ENCODE measurements at places on chromosomes 2 and 18.

GRCh38 chr2:191030521-191031154 lies 16.7 kb upstream of the STAT1 start:
- no peak for DNase-seq

DNA sequence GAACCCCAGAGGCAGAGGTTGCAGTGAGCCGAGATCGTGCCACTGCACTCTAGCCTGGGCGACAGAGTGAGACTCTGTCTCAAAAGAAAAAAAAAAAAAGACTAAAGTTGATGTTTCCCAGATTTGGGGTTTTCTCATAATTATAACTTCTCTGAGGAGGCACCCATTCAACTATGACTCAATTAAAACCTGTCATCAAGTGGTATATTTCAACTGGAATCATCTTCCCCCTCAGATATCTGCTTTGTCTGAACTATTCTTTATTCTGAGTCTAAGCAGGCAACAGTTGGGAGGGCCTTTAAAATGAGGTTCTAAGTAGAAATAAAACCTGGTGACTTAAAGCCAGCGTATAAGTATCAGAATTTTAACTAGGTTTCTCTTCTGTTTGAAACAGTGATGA lies 88.5 kb downstream of the PTRHD1 start:
- no peak for DNase-seq

DNA sequence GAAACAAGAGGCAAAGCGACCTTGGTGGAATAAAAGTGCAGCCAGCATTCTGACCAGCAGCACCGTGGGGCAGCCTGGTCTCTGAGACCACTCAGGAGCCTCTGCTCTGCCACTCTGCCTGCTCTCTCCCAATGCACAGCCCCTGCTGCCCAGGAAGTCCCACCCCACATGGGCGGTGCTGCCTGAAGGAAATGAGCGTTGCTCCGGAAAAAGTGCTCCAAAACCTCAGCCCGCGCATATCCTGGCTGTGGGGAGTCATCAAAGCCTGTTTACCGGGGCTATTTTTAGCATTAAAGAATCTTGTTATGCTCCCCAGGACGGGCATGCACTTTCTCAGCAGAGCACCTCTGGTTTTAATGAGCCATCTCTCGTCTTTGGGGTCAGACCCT lies 54.5 kb downstream of the EPAS1 start:
- peak; percentile 49 for DNase-seq

- no peak for DNase-seq
Measured at GRCh38 chr2:224449212-224450147, 47.6 kb upstream of the FAM124B start.

GRCh38 chr2:66456183-66457041 lies 21.5 kb downstream of the MEIS1 start:
- DNase-seq = no peak

GRCh38 chr2:181677912-181678586 lies 2.3 kb downstream of the NEUROD1 start:
- peak; percentile 12 for DNase-seq

DNA sequence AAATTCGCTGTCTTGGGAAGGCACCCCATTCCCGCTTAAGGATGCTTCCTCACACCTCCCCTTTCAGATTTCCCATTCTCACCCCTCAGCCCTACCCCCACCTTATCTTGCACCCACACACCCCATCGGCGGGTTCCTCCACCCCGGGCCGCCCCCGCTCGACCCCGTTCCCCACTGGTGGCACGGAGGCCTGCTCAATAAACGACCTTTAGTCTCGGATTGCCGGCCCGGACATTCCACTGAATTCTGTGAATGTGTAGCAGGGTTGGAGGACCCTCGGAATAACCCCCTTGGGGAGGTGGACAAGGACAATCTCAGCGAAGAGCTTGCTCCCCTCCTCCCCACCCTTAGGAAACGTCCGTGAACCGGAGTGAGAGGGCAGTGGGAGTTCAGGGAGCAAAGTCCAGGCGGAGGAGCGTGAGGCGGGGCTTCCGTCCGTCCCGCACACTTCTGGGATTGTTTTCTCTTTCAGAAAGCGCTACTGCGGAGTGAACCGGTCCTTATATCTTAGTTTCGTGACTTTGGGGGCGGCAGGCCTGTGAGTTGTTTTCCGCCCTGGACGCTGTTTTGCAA lies 2.8 kb upstream of the LBX2 start:
- DNase-seq = no peak

GRCh38 chr2:101821059-101821805 lies 123.7 kb downstream of the MAP4K4 start:
- DNase-seq = no peak

GRCh38 chr2:50863856-50864255 lies 168.1 kb downstream of the NRXN1 start:
- no peak for DNase-seq

DNA sequence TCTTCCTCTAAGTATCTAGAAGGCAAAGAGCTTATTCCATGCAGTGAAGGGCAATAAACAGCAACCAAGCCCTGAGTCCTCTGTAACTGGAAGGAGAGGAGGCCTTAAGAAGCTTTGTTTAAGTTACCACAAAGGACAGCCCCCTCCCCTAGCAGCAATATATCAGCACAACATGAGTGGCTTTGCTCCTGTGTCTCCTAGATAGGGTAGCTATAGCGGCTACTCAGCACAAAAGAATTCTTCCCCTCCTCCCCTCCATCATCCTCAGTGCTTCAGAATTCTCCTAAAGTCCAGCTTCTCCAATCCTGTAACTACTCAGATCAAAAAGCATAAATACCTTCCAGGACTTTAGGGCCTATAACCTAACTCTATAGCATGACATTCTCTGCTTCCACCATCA lies 16.5 kb downstream of the SUMO1 start:
- DNase-seq = no peak

DNA sequence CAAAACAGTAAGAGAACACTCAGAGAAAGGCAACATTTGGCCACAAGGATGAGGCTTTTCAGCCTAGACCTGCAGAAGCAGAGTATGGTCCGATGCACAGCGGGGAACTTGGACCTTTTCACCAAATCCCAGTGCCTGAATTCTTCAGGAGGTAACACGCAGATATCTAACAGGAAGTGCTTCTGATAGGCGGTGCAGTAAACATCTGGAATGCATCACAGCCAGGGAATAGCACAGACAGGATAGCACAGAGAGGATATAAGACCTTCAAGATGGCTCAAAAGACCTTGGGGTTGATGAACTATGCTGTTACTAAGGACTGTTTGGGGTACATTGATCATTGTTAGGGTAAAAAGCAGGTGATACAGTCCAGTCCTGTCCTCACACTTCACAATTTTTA lies 1.7 kb downstream of the TMEM127 start:
- no peak for DNase-seq

DNA sequence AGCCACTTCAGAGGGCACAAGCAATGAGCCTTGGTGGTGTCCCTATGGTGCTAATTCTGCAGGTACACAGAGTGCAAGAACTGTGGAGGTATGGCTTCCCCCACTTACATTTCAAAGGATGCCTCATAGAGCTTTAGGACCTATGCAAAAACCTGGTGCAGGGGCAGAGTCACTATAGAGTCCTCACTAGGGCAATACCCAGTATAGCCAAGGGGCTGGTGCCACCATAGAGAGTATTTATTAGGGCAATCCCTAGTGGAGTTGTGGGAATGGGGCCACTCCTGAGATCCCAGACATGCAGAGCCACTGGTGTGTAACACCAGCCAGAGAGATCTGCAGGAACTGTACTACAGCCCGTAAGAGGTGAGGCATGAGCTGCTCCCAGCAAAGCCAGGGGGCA lies 312.2 kb downstream of the SLC4A3 start:
- no peak for DNase-seq

GRCh38 chr2:119794237-119794636 lies 34.5 kb downstream of the PTPN4 start:
- no peak for DNase-seq

- no peak for DNase-seq
Measured at GRCh38 chr2:223081789-223082188, 29.8 kb downstream of the KCNE4 start.

GRCh38 chr2:124875627-124876244 lies 850.6 kb downstream of the CNTNAP5 start:
- no peak for DNase-seq

- DNase-seq = no peak
Measured at GRCh38 chr2:14540015-14540414, 92.5 kb upstream of the LRATD1 start.

DNA sequence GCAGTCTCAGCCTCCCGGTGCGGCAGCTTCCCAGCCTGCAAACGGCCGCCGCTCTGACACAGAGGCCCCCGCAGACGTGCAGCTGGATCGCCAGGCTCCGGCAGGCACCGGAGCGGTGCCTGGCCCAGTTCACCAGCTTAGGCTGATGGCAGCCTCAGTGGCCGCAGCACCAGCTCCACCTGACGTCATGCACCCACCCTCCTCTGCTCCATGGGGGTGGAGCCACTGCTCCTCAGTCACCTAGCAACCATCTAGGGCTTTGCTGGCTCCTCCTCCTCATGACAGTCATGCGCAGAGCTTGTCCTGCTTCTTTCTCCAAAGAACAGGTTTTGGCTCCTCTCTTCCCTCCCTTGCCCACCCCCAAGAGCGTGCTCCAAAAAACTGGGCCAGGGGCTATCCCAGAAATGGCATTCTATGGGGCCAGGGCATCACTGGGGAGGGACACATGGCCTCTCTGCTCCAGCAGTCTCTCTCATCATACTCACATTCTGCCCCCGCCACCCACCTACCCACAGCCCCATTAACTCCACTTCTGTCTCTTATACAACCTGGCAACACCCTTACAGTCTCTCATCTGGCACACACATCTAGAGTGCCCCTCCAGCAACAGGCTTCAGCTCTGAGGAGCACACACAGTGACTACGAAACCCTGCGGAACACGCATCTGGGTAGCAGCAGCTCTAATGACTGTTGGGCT lies 5.5 kb downstream of the DCTN1 start:
- DNase-seq = no peak

DNA sequence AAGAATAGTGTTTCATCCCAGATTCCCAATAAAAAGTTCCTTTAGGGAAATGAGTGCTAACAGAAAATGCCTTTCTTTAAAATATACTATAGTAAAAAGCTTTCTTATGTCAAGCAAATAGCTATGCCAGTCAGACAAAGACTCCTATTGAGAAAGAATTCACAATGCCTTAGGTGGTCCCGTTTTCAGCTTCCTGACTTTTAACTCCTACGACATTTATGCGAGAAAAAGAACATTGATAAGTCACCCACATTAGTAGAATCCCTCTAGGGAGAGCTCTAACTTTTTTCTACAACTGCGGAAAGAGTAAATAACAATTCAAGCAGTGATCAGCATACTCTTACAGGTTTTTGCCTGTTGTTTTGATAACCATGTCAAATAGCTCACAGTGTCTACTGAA lies 750.8 kb upstream of the ACVR2A start:
- no peak for DNase-seq

DNA sequence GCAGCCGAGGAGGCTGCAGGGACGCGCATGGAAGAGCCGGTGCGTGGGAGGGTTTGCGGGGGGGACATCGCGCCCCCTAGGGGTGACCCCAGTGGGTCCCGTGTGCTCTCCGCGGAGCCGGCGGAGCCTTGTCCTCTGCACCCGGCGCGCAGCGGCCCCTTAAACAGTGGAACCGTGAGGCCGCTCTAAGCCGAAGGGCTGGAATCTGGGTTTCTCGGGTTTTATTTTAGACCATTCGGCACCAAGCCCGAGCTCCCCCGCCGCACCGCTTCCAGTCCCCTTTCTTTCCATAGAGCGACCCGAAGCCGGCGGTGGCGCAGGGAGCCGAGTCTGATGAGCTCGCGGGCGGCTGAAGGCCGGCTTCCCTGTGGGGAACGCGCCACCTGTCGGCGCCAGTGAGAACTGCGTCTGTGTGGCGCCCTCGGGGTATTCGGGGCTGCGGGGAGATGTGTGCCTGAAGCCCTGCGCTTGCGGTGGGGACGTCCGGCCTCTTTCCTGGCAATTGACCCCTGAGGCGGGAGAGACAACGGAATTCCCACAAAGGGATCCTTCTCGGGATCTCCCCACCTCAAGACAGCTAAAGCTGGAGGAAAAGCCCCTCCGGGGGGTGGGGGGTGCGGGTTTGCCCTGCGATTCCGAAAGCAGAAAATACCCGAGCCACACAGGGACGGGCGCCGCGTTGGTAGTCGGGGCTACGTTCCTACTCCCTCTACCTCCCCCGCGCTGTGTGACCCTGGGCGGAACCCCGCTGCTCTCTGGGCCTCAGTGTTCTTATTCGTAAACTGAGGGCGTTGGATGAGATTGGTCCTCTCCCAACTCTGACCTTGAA lies 8.2 kb upstream of the EN1 start:
- DNase-seq = peak; percentile 55

DNA sequence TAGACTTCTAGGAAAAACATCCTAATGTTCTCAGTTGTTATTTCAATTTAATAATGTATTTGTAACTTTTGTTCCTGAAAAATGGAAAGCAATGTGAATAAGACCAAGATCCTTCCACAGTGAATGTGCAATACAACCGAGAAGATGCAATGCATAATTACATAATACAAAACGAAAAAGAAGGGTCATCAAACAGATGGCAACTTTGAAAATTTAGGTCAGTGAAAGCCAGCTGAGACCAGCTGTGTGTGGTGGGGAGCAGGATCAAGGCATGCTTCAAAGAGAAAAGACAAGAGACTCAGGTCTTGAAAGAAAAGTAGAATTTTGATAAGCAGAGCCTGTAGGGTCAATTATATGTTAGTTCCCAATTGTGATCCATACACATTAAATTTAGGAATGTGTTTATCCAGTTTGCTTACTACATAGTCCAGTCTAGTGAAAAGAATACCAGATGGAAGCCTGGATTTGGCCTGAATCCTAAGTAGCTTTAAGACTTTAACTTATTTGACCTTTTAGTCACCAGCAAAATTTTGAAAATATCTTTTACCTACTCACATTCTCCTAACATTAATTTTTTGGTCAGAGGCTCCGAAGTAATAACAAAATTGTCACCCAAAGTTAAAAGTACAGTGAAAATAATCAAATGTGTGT lies 93.7 kb downstream of the COBLL1 start:
- DNase-seq = no peak

GRCh38 chr2:9497017-9497416 lies 22.7 kb downstream of the IAH1 start:
- DNase-seq = no peak

DNA sequence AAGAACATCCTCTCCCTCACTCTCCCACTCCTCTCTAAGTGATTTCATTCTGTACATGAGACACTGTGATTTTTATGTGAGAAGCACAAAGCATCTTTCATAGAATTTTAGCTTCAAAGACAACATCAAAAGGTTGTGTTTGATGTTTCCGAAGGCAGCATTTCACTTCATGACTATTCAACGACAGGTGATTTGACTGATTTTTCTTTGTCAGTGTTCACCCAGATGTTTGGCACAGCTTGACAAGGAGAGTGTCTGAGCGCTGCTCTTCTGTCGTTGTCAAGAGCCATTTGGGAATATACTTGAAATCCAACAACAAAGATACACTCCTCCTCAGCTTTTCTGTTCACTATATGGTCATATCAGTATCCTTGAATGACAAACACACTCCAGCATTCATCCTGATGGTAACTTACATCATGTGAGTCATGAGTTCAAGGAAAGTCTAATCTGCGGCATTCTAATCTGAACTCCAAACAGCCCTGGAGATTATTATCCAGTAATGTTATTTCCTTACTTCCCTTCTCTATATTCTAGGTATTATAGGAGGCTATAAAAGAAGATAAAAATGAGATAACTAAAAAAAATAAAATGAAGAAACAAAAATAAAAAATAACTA lies 45.9 kb upstream of the ST6GAL2 start:
- DNase-seq = no peak

All from stimulated activated CD8-positive, alpha-beta memory T cell treated with anti-CD3 and anti-CD28 coated beads, Interleukin-7, amount 100 ng/mL, for 4 hours (primary cell).